Sciatic nerve (tissue), 2 donors: ENCODE measurements at places on chromosomes 4 and X. TPM values are rescaled to one million over a fixed set of nuclear protein-coding genes. Genes with fewer than 3 reads are reported as not detected.

EPHA5 gene
- total RNA-seq: 8.9 TPM

AFF2 gene
- total RNA-seq: 7.6 TPM

ADGRG4 gene
- 0.18 TPM for total RNA-seq

AKAP4 gene
- not detected for total RNA-seq

MAGEB5 gene
- total RNA-seq: not detected

FHDC1 gene
- 3.9 TPM for total RNA-seq

MAGEB17 gene
- not detected for total RNA-seq

LANCL3 gene
- total RNA-seq: 0.36 TPM

C4orf54 gene
- total RNA-seq: not detected

FGA gene
- not detected for total RNA-seq

STS gene
- total RNA-seq: 10.1 TPM

GPC4 gene
- total RNA-seq: 27.5 TPM

XAGE1A gene
- not detected for total RNA-seq

PDS5A gene
- 65.8 TPM for total RNA-seq

ERVMER34-1 gene
- total RNA-seq: 0.27 TPM

GIMD1 gene
- total RNA-seq: not detected

NHSL2 gene
- total RNA-seq: 38.0 TPM
